ENCODE measurements at places on chromosomes 5 and 9.

- DNase-seq: no peak
Observed at GRCh38 chr9:21782205-21782604, 20.2 kb upstream of the MTAP start.

- peak; percentile 69 for DNase-seq
Observed at GRCh38 chr9:13513716-13514444, 234.4 kb upstream of the MPDZ start.

GRCh38 chr5:79756076-79756475 lies 66.4 kb downstream of the CMYA5 start:
- DNase-seq: no peak

GRCh38 chr9:117906763-117907162 lies 202.6 kb downstream of the TLR4 start:
- DNase-seq: no peak

- no peak for DNase-seq
Observed at GRCh38 chr5:58818465-58818864, 235.6 kb downstream of the RAB3C start.

All from MCF 10A (cell line).